Suppressor macrophage treated with lipopolysaccharide for 4 hours (primary cell): ENCODE measurements at places on chromosomes 16 and 17.

GRCh38 chr17:79789943-79790804, 6.7 kb downstream of the CBX8 start:
- peak; percentile 67 for DNase-seq

- DNase-seq: peak; percentile 49
These were observed 28.7 kb downstream of the CHD9NB start for GRCh38 chr16:53024045-53024444.

GRCh38 chr16:58234831-58235595, 37.1 kb upstream of the CSNK2A2 start:
- no peak for DNase-seq

- DNase-seq: no peak
These were observed 349.9 kb downstream of the CPPED1 start for GRCh38 chr16:12453832-12454231.

- DNase-seq: no peak
These were observed 6.7 kb downstream of the CEP295NL start for GRCh38 chr17:78896091-78896833.

- DNase-seq: no peak
These were observed 80.2 kb downstream of the WWOX start for GRCh38 chr16:78179666-78180065.

- DNase-seq: no peak
These were observed 7.7 kb upstream of the ZNF652 start for GRCh38 chr17:49369760-49370159.

GRCh38 chr16:53154513-53154912, 99.7 kb downstream of the CHD9 start:
- no peak for DNase-seq

DNA sequence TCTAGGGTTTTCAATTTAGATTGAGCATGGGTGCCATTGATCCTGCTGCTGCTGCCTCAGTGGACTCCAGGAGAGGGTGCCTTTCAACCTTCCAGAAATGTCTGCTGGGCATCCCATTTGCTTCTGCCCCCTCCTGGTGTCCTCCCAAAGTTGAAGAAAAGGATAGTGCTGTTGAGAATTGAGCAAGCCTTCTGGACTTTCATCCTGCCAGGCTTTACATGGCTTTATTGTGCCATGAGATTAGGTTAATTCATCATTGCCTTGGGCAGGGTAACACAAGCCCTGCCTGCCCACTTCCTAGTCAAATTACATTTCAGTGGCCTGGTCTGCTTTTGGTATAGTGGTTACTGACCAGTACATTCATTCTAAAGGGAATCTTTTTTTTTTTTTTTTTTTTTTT, 17.9 kb upstream of the TANGO6 start:
- no peak for DNase-seq

GRCh38 chr17:80874866-80875445, 116.7 kb upstream of the CHMP6 start:
- DNase-seq: no peak

- no peak for DNase-seq
These were observed 63.7 kb downstream of the C16orf78 start for GRCh38 chr16:49437344-49437743.

DNA sequence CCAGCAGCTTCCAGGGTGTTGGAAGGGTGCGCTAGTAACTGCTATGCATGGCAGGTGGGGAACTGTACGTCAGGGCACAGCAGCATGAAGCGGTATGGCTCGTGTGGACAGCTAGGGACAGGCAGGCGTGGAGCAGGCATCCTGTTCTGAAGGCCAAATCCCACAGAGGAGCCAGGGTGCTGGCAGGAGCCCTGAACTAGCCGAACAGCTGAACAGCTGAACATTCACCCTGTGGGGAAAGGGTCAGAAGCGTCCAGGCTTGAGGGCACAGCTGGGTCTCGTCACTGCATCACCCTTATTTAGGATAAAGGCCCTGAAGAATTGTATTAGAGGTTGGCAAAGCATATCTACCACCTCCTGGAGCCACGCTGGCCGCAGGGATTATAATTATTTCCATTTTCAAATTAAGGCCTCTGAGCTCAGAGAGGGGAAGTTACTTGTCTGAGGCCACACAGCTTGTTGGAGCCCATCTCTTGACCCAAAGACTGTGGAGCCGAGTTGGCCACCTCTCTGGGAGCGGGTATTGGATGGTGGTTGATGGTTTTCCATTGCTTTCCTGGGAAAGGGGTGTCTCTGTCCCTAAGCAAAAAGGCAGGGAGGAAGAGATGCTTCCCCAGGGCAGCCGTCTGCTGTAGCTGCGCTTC, 3.3 kb upstream of the STH start:
- no peak for DNase-seq

DNA sequence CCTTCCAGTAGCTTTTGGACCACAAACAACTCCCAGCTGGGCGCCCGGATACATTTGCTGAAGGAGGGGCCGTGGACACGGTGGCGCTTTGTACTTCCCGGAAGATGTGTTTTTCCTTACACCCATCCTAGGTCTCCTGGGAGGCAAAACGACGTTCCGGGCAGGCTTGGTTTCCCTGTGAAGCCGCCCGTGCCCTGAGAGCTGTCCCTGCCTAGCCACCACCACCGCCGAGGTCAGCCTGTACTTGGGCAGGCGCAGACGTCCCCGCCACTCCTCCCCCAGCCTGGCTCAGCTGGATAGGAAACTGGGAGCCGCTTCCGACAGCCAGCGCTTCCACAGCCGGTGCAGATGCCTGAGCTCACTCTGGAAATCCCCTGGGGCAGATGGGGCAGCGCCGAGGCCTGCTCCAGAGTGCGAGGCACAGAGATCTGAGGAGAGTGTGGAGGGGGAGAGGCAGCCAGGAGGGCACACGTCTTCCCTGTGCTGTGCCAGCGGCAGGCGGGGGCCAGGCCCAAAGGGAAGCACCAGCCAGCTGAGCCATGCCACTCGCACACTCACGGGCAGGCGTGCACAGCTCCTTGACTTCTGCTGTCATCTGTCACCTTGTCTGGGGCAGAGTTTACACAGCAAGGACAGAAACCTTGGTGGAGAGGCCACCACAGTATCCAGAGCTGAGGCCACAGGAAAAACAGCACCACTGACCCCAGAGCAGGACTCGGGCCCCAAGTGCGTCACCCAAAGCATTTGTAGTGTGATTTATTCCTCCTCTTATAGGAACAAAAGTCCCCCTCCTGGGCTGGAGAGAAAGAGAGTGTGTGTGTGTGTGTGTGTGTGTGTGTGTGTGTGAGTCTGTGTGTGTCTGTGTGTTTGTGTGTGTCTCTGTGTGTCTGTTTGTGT, 3.0 kb downstream of the RHBDF2 start:
- DNase-seq: peak; percentile 77

DNA sequence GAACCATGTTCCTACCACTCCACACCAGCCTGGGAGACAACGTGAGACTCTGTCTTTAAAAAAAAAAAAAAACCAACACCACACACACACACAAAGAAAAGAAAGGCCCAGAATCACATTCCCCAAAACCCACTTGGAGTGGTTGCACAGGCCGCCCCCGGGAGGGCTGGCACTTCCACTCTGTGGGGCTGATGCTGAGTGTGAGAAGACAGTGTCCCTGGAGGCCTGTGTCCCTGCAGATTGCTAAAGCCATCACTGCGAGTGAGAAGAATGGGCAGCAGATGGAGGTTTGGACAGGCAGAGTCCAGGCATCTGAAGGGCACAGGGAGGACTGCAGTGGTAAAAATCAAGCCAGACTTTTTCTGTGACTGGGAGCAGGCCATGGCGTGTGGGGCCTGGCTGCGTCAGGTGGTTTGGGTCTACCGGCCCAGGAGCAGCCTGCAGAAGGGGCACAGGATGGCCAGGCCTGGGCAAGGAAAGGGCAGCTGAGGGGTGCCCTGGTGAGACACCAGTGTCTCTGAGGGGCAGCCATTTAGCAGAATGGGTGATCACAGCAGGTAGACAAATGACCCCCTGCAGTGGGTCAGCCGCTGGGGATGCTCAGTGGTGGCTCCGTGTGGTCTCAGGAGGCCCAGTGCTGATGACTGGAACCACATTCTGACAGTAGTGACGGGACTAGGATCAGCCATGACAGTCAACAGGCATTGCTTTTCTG, 13.1 kb downstream of the CTRB2 start:
- no peak for DNase-seq

- DNase-seq: no peak
These were observed 301.8 kb upstream of the MAF start for GRCh38 chr16:79902351-79902750.

- DNase-seq: no peak
These were observed 1.3 kb downstream of the CIITA start for GRCh38 chr16:10878328-10878643.

DNA sequence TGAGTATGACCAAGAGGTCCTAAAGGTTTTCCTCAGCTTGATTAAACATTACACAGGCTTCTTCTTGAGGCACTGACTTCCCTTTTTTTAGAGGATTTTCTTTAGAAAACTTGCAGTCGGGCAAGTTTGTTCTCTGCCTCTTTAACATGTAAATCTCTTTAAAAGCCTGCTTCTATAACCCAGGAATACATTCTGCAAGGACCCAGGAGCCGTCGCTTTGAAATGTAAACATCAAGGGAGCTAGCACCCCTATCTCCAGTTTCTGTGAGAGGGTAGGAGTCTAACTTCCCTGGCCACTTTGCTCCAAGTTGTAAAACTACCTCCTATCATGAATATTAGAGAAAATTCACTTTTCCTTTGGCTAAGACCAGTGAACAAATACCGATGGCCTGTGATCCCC, 201.5 kb upstream of the CPHXL start:
- DNase-seq: no peak

DNA sequence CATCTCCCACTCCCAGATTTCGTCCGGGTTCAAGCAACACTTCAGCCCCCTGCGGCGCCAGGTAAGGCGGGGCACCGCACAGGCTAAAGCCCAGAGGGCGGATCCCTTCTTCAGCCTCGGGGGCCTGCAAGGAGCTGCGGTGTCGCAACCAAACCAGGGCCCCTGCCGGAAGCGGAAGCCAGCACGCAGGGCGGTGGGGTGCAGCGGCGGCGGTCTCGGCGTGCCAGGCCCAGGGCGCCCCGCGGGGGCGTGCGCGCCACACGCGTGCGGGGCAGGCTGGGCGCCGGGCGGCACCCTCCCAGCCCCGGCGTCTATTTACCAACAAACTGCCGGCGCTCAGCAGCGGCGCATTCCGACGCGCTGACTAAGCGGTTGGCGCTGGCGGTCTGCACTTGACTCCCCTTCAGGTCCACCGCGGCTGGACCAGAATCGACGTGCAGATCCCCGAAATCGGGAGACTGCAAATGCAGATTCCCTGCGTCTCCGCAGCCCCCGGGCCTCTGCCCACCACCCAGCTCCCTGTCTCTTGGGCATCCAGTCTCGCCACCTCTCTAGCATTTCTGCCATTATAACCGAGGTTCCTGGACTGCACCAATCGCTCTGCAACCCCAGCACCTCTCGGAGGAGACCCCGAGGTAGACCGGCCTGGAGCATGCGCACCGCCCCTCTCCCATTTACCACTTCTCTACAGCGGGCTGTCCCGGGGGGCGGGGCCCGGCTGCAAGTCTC, 421 bp upstream of the DLX4 start:
- DNase-seq: peak; percentile 63

- no peak for DNase-seq
These were observed 2.2 kb upstream of the KSR1 start for GRCh38 chr17:27454089-27454488.

GRCh38 chr17:55056526-55056925, 88.0 kb downstream of the STXBP4 start:
- no peak for DNase-seq

DNA sequence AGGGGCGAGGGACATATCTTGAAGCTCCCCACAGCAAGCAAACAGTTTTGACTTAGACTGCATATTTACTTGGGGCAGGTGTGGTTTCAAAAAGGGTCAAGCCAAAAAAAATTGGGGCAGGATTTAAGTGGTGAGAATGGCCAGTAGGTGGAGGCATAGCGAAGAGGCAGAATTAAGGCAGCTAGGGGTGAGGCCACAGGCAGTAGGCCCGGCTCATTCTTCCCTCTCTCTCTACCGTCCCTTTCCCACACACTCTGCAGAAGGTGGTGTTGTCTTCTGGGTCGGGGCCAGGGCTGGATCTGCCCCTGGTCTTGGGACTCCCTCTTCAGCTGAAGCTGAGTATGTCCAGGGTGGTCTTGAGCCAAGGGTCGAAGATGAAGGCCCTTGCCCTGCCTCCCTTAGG, 2.6 kb downstream of the SHBG start:
- peak; percentile 72 for DNase-seq

- no peak for DNase-seq
These were observed 54.0 kb downstream of the MRM3 start for GRCh38 chr17:836151-836550.

DNA sequence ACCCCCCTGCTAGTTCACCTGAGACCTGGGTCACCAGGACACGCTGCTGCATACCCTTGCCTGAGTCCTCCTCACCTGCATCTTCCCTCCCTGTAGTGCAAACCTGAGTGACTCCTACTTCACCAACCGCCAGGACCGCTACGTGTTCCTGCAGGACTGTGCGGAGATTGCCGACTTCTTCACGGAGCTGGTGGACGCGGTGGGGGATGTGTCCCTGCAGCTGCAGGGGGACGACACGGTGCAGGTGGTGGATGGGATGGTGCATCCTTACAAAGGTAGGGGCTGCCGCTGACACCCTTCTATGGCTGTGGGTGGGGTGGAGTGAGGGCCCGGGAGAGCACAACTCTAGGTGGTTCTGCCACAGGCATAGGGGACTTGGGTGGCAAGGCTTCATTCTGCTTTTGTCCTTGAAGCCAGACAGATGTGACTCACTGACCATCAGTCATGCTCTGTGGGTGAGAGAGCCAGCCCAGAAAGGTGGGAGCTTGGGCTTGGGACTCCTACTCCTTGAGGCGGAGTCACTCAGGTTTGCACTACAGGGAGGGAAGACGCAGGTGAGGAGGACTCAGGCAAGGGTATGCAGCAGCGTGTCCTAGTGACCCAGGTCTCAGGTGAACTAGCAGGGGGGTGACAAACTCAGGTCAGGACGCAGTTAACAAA, 22.3 kb downstream of the PGS1 start:
- DNase-seq: no peak

DNA sequence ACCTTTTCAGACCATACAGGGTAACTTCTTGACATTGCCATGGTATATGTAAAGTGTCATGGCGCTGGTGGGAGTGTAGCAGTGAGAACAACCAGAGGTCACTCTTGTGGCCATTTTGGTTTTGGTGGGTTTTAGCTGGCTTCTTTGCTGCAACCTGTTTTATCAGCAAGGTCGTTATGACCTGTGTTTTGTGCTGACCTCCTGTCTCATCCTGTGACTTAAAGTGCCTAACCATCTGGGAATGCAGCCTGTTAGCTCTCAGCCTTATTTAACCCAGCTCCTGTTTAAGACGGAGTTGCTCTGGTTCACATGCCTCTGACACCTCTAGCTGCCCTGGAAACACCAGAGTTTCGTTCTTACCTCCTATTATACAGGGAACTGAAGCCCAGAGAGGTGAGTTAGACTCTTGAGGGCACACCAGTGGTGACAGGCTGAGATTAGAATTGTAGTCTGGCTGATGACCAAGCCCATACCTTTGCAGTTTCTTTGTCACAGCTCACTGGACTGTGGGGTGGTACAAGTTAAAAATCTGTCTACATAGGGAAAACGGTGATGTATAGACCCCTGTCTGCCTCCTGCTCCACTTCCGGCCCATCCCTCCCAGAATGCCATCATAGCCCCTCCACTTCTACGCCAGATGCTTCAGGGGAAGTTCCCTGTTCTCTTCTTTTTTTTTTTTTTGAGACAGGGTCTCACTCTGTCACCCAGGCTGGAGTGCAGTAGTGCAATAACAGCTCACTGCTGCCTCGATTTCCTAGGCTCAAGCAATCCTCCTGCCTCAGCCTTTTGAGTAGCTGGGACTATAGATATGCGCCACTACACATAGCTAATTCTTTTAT, 21.0 kb downstream of the KSR1 start:
- no peak for DNase-seq
